CD8-positive, alpha-beta memory T cell (primary cell): ENCODE measurements at places on chromosomes 3 and 15.

DNA sequence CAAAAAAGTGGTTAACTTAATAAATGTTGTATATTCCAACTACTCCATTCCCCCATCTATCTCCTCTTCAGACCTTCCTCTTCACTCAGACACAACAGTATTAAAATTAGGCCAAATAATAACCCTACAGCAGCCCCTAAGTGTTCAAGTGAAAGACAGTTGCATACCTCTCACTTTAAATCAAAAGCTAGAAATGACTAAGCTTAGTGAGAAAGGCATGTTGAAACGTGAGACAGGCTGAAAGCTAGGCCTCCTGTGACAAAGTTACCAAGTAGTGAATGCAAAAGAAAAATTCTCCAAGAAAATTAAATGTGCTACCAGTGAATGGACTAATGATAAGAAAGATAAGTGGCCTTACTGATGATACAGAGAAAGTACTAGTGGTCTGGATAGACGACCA is 71.7 kb downstream of the ANKRD28 start:
- no peak for DNase-seq

GRCh38 chr3:15361494-15362214 is 29.3 kb upstream of the SH3BP5 start:
- no peak for DNase-seq

DNA sequence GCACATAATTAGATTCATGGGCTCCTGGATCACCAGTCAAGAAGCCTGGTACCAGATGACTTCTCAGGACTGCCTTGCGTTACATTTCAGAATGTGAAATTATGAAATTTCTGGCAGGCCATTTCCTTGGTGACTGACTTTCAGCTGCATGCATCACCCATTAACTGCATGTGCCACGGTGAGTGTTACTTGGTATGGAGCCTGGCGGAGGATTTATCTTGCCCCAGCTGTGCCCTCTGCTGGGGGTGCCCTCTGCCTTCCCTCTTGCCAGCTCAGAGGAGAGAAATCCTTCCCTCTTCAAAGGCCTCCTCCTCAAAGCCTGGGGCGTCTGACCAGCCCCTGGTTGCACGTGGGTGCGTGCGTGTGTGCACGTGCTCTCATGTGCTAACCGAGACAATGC is 57.7 kb upstream of the CTSH start:
- DNase-seq, result no peak

- no peak for DNase-seq
Measured at GRCh38 chr3:32643354-32643753, 41.6 kb upstream of the CNOT10 start.

- DNase-seq, result no peak
Measured at GRCh38 chr15:28017423-28017924, 81.6 kb downstream of the OCA2 start.

DNA sequence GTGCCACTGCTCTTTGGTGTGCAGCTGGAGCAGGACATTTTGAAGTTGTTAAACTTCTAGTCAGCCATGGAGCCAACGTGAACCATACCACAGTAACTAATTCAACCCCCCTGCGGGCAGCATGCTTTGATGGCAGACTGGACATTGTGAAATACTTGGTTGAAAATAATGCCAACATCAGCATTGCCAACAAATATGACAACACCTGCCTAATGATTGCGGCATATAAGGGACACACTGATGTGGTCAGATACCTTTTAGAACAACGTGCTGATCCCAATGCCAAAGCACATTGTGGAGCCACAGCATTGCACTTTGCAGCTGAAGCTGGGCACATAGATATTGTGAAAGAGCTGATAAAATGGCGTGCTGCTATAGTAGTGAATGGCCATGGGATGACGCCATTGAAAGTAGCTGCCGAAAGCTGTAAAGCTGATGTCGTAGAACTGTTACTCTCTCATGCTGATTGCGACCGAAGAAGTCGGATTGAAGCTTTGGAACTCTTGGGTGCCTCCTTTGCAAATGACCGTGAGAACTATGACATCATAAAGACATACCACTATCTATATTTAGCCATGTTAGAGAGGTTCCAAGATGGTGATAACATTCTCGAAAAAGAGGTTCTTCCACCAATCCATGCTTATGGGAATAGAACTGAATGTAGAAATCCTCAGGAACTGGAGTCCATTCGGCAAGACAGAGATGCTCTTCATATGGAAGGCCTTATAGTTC is 12.2 kb downstream of the FEM1B start:
- DNase-seq, result no peak

GRCh38 chr3:196976941-196977340 is 8.3 kb upstream of the PIGZ start:
- no peak for DNase-seq

- no peak for DNase-seq
Measured at GRCh38 chr15:29669823-29670222, 152.4 kb downstream of the TJP1 start.

DNA sequence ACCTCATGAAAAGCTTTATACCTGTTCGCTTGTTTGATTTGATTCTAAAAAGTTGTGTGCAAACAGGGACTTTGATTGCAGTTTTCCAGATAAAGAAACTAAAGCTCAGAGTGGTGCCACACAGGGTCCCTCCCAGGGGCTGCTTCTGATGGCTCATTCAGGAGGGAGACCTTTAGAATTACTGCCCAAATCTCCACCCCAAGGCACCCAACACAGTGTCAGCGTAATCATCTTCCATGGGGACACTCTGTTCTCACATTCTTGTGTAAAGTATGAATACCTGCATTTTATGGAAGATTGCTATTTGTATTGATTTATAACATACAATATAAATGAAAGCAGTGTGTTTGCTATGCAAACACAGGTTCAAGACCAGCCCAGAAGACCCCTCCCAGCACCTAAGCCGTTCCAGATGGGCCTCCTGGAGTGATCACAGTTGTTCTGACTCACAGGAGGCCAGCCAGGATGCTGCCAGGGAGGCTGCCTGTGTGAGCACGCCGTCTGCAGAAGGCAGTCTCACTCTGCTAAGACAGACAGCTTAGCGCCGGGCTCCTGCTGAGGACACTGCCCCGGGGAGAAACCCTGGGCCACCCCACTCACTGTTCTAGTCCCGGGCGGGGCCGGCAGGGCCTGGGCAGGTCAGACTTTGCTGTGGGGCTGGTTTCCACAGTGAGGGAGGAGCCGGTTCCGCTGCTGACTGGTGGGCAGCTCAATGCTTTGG is 185.6 kb downstream of the FAM43A start:
- no peak for DNase-seq

- no peak for DNase-seq
Measured at GRCh38 chr15:100264994-100265640, 76.7 kb downstream of the ADAMTS17 start.

- no peak for DNase-seq
Measured at GRCh38 chr3:190381441-190381840, 6.5 kb upstream of the CLDN16 start.

- DNase-seq, result no peak
Measured at GRCh38 chr3:132245552-132246142, 71.6 kb upstream of the ACP3 start.

- DNase-seq, result no peak
Measured at GRCh38 chr15:62617741-62618140, 424.8 kb upstream of the TPM1 start.
